ENCODE measurements at places on chromosomes 6 and 20.

DNA sequence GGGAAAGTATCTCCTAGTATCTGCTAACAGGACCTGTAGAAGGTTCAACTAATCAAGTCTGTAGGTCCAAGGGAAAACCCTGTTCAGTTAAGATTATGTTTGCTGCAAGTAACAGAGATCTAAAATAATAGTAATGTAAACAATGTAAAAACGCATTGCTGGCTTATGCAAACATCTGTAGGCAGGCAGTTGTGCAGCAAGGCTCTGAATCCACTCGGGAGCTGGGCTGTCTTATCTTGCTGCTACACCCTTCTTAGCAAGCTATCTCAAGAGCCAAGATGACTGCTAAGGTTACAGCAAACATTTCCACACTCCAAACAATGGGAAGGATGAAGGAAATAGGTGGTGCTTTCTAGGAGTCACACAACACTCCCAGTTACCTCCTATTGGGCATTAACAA, 397.3 kb upstream of the NRSN1 start:
- DNase-seq = no peak

DNA sequence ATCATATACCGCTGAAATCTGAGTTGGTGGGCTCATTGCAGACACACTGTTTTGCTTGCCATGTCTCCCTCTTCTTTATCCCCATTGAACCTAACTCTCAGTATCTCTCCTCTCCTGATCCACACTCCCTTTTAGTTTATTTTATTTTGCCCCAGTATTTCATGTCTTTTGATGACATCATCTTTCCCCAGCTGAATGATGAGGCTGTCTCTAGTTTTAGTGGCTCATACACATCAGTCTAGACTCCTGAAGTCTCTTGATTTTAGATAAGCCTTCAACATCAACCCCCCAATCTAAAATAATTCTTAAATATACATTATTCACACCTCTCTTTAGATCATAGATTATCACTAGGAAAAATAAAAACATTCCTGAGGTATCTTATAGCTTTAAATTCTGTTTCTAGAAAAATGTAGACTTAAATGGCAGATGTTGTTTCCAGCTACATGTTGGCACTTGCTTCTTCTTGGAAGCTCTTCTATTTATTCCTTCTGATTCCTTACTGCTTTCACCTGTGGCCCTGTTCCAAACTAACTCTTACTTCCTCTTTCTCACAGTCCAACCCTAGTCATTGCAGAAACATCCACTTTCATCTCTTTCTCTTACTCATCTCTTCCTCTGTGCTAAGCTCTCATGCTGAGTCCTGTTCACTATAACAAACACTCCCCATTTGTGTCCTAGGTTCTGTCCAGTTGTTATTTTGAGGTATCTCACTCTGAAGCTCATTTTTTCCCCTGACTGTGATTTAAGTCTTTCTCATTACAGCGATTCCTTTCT, 191.9 kb upstream of the SLC35B3 start:
- no peak for DNase-seq

DNA sequence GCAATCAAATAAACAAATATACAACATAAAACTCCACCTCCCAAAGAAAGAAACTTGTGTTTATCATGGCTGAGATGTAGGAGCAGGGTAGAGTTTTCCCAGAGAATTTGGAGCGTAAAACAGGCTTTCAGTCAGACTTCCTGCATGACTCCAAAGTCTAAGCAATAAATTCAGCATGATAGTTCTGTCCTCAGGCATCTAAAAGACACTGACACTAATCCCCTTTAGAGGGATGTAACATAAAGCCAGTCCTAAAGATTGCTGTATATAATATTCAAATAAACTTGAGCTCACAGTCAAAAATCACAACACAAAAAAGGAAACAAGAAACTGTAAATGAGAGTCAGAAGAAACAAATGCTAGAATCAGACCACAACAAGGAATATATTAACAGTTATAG, 234.4 kb downstream of the CENPW start:
- no peak for DNase-seq

GRCh38 chr6:133358574-133359150, 117.5 kb downstream of the EYA4 start:
- no peak for DNase-seq
